ENCODE measurements at places on chromosomes 16 and 17.

DNA sequence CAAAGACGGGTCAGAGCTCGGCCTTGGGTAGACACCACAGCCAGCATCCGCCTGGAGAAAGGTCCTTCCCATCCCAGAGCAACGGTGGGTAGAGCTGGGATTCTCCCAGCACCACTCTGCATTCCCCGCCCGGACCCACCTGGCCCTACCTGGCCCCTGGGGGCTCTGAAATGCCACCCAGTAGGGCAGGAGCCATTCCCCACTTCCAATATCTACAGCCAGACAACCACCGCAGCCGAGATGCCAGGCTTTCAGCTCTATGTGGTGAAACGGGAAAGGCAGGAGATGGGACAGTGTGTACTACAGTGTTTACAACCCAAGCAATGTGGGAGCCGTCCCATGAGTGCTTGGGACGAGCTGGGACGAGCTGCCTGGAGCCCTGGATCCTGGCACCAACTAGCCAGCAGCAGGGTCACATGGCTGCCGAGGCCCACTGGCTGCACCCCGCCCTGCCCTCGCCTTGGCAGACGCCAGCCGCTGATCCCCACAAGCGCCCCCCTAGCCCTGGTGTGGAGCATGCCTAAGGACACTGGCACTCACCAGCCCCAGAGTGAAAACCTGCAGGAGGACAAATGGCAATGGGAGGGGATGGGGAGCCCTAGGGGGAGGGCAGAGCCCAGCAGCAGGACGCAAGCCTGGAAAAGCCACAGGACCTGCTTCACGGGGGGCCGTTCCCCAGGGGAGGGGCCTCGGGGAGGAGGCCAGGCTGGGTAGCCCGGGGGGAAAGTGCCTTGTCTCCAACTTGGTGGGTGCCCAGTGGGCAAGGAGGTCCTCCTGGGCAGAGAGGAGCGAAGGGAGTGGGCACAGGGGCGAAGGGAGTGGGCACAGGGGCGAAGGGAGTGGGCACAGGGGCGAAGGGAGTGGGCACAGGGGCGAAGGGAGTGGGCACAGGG is 13.5 kb downstream of the TMC6 start:
- no peak for DNase-seq

- DNase-seq: no peak
Observed at GRCh38 chr16:50024207-50024606, 818 bp upstream of the CNEP1R1 start.

DNA sequence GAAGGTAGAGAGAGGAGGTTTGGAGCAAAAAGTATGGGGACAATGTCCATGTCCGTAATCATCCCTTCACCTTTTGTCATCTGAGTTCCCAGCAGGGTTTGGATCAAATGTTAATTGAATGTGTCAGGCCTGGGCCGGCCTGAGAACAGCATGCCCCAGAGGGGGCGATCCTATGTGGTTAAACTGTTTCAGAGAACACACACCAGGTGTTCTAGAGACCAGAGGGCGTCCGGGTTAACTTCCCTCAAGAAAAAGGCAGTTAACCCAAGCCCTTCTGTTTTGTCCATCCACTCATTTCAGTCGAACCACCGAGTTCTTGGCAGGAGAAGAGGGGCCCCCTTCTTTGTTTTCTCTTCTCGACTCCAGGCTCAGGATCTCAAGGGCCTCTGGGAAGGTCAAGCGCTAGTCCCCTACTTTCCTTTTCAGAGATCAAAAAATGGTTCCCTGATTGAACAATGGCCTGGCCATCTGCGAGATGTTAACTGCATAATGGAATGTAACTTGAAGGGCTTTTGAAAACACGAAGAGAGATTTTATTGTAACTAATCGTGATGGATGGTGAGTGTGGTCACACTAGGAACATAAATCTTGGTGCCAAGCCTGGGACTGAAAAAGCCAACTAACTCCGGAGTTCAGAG is 142.5 kb downstream of the IRX3 start:
- DNase-seq: no peak

- no peak for DNase-seq
Observed at GRCh38 chr17:72151565-72152386, 31.0 kb downstream of the SOX9 start.

DNA sequence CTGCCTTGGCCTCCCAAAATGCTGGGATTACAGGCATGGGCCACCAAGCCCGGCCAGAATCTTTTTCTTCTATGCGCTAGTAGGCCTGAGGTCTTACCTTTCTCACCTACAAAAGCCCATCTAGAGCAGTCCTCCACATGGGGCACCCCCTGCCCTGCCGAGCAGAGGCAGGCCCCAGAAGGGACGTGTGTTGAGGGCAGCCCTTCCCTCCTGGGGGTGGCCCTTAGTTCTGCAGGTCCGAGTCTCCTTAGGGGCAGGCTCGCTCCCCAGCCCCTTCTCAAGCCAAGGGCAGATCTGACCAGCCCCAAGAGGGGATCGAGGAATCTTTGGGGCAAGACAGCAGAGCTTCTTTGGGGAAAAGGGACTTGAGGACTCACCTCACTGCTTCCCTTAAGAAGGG is 17.9 kb upstream of the ALDH3A1 start:
- no peak for DNase-seq

- no peak for DNase-seq
Observed at GRCh38 chr16:89050868-89051311, 42.8 kb upstream of the ACSF3 start.

DNA sequence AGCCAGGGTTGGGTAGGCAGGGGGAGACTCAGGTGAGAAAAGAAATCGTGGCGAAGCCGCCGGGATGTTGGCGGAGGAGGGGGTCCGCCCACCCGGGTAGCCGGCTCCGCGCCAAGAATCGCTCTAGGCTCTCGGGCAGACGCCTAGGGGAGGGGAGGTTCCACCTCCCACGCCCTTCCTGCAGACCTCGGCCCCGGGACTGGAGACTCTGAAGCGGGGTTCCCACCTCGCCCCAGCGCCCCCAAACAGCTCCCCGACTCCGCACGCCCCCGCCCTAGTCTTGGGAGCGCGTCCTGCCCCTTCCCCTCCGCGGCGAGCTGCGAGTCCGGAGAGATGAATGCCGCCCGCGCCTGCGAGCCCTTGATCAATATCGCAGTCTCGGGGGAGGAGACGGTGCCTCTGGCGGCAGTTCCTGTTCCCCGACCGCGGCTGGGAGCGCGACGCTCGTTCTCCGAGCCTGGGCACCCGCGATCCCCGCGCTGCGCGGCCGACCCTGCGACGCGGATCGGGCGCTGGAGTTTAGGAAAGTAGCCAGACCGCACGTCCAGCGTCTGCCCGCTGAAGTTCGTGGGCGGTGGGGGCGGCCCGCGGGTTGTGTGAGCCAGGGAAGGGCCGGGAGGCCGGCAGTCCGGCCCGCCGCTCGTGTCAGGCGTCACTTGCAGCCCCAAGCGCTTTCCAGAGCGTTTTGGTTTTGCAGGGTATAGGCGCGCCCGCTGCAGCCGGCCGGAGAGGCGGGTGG is 790 bp downstream of the CRHR1 start:
- DNase-seq: no peak

DNA sequence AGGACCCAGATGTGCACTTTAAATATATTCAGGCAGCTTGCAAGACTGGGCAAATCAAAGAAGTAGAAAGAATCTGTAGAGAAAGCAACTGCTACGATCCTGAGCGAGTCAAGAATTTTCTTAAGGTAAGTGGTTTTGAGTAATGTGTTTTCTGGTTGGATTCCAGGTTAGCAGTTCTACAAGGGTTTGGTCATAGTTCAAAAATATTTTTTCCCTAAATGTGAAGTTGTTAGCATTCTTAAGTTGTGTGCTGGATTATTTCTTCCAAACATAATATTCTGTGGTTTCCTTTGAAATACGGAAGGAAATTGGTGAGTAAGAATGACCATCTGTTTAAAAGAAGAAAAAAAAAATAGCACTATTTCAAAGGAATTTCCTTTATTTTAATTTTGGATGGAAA is 38.4 kb downstream of the PTRH2 start:
- DNase-seq: no peak

DNA sequence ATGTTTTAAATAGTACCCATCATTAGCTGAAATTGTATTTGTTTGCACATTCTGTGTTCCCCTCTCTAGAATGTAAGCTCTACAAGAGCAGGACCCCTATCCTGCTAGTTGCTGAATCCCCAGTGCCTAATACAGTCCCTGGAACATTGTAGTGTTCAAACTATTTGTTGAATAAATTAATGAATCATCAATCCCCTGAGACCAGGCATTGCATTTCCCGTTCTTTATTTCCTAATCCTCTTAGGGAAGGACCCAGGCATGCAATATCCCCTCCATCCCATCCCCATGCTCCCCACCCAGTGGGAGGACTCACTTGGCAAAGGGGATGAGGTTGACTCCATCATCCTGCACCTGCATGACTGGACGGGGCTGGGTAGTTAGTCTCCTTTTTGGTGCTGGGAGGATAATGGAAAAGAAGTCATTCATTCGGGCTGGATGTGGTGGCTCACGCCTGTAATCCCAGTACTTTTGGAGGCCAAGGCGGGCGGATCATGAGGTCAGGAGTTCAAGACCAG is 3.2 kb downstream of the INCA1 start:
- DNase-seq: no peak

DNA sequence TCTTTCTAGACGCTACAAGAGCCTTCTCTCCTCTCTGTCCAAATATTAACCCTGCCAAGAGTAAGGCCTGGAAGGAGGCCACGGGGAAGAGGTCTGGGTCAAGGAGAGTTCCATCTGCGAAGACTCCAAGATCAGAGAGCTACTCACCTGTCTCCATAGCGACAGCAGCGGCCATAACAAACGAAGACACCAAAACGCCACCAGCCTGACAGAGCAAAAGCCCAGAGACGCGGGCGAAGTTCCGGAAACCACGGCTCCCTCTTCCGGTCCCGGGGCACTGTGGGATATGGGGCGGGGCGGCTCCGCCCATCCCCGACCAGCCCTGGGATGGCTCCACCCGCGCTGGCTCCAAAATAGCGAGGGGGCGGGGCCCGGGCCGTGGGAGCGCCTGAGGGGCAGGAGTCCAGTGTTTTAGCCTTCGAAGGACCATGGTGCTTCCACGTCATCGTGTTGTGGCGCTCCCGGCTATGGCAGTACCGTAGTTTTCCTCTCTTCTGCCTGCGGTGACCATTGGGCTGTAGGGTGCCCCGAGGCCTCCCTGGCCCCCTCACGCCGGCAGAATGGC is at the start of the genes C17orf100 and MED31:
TSS of gene C17orf100 (plus strand) at position 409 of the 565 bp plus-strand sequence. CDS start at position 561, 152 bp downstream.
TSS of gene MED31 (minus strand) at position 252 of the 565 bp plus-strand sequence. CDS start at position 175, 77 bp downstream.
- DNase-seq: peak; percentile 92

- no peak for DNase-seq
Observed at GRCh38 chr17:57672971-57673370, 72.1 kb downstream of the CCDC182 start.

DNA sequence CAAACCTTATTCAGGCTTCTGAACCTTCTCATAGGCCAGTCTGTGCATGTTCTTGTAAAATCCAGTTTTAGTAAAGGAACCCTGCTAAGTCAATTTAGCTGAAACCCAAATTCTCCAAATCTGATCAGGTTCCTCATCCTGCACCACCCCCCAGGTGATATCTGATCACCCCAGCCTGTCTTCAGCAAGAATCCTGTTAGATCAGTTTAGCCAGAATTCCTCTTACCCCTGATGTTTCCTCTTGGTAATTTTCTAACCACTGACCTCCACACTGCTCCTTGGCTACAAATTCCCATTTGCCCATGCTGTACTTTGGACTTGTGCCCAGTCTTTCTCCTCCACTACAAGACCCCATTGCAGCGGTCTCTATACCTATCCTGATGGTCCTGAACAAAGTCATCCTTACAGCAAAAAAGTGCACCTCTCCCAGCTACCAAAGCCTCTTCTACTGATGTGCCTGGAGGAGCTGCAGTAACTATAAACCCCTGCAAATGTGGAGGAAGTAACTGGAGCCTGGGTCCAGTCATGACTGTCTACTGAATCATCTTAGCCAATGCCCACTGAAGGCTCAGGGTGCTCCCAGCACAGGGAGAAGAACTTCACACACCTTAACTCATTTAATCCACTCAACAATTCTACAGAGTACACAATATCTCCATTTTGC is 23.8 kb downstream of the TEX14 start:
- no peak for DNase-seq

DNA sequence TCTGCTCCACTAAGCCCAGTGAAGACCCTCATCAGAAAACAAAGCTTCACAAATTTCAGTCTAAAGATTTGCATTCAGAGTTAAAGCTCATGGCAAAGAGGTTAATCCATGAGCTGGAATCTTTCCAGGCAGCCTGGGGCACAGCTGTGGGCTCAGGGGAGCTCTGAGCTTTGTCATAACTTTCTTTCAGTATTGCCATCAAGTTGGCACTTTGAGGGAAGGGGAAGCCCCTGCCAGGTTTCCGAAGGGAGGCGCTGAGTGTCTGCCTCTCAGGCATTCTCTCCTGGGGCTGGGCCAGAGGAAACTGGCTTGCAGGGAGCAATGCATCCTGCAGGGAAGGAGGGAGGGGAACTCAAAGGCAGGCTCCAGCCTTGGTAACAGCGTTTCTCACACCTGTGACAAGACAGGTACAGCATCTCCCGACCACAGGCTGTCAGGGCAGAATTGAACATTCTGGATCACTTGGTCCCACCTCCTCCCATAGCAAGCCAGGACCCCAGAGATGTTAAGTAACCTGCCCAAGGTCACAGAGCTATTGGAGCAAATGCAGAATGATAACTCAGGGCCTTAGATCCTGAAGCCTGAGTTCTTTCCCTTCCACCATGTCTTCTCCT is 3.9 kb downstream of the LPO start:
- DNase-seq: no peak

- DNase-seq: no peak
Observed at GRCh38 chr16:290681-291405, 7.9 kb downstream of the PDIA2 start.

DNA sequence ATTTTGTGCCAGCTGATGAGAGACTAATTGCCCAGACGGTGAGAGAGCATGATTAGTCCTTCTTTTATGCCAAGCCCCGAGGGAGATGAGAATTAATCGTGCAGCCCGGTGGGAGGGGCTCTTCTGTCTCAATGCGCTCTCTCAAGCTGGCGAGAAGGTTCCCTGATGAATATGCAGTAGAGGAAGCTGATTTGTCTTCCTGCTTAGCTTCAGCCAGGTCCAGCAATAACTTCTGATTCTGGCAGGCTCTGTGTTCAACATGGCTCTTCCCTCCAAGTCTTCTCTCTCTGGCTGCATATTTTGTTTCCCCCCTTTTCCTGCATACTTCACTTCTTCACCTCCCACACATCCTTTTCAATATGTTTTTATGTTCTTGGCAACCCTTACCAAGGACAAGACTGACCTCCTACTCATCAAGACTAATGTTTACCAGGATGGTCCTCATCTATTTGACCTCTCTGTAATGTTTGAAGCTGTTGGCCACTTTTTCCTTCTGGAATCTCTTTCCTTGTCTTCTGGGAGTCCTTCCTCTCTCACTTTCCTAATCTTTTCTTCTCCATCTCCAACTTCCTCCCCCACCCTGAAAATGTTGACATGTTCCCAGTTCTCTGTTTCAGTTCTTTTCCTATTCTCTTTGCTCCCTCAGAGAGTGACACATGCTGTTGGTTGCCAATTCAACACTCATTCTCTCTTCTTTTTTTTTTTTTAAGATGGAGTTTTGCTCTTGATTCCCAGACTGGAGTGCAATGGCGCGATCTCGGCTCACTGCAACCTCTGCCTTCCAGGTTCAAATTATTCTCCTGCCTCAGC is 33.1 kb downstream of the ARL4D start:
- no peak for DNase-seq

Data from CD8-positive, alpha-beta T cell (primary cell).